Mesenteric fat pad (tissue), 1 donor: ENCODE measurements at places on chromosomes 11 and 22. TPM values are rescaled to one million over a fixed set of nuclear protein-coding genes. Genes with fewer than 3 reads are reported as not detected.

Gene OR52I1
- total RNA-seq, result not detected

Gene FGF3
- total RNA-seq, result not detected

Gene SLC22A12
- 0.29 TPM for total RNA-seq

Gene NFRKB
- 17.7 TPM for total RNA-seq

Gene FAM111A
- total RNA-seq, result 18.6 TPM

Gene IGF2
- total RNA-seq, result 148 TPM

Gene DEUP1
- total RNA-seq, result not detected

Gene TREH
- not detected for total RNA-seq

Gene MED15
- total RNA-seq, result 104 TPM
